ENCODE measurements at places on chromosomes 7 and 10.

DNA sequence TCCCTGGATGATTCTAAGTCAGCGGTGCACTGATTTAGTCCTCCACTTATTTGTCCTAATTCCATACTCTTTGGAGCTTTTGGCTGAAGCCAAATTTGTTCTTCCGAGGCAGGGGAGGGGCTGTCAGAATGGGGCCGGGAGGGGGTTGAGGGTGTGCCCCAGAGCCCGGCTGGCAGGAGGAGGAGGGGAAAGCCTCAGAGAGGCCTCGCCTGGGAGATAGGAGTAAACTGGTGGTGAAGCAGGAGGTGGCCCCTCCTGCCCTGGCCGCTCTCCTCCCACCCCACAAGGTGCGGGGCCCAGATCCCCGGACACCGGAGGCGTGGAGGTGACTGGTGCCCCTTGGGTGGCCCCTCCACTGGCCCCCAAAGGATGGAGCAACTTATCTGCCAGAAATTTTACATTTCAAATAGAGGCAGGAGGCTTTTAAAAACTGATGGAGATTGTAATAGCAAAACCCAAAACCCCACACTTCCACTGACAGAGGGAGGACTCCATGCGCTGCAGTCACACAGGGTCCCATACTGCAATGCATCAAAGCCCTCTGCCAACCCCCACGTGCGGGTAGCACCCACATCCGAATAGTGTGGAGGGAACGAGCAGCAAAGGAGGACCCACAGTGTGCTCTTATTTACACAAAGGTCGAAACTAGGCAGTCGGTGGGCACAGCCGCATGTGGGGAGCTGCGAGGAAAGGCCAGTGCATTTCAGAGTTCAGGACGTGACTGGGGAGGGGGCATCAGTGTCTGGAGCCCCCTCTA lies 61.9 kb downstream of the CAMK2B start:
- no peak for DNase-seq

DNA sequence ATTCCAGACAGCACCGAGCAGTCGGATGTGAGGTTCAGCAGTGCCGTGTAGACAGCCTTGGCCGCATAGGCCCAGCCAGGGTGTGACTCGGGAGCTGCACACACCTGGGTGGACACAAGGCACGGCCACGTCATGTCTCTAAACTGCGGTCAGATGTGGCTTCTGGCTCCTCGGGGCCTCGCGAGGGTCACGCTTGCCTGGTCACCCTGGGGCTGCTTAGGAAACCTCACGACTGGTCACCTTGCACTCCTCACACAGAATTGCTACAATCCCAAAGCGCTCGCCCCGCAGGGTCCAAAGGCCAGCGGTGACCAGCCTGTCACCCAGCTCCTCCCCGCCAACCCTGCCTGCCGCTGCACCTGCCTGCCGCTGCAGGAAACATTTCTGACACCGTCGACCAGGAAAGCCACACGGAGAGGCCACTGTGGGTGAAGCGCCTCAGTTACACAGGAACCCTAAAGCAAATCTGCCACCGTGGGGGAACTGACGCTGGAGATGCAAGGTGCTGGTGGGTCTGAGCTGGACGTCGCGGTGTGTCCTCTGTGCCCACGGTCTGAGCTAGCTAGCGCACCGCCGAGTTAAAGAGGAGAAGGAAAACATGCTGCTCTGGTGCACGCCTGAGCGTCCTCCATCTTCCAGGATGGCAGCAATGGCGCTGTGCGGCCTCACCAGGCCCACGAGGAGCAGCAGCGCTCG lies 5.0 kb downstream of the GPER1 start:
- no peak for DNase-seq

- DNase-seq, result no peak
Measured at GRCh38 chr10:113493882-113494301, 59.0 kb upstream of the HABP2 start.

GRCh38 chr7:95545007-95545615 lies 51.2 kb downstream of the PDK4 start:
- DNase-seq, result no peak

DNA sequence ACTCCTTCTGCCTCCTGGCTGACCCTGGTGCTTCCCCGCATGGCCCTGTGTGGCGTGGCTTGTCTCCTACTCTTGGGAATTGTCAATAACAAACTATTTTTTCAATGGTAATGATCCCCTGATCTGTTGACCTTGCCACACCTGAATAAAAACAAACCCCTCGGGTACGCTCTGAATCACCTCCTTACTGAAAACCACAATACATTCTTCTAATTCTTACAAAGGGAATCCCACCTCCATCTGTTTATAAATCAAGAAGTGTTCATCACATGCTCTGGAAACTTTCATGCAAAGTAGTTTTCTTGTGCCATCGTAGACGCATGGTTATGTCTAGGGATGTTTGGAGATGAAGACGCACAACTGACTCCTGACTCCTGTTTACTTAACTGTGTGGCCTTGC lies 245.8 kb downstream of the FRMD4A start:
- DNase-seq, result no peak

DNA sequence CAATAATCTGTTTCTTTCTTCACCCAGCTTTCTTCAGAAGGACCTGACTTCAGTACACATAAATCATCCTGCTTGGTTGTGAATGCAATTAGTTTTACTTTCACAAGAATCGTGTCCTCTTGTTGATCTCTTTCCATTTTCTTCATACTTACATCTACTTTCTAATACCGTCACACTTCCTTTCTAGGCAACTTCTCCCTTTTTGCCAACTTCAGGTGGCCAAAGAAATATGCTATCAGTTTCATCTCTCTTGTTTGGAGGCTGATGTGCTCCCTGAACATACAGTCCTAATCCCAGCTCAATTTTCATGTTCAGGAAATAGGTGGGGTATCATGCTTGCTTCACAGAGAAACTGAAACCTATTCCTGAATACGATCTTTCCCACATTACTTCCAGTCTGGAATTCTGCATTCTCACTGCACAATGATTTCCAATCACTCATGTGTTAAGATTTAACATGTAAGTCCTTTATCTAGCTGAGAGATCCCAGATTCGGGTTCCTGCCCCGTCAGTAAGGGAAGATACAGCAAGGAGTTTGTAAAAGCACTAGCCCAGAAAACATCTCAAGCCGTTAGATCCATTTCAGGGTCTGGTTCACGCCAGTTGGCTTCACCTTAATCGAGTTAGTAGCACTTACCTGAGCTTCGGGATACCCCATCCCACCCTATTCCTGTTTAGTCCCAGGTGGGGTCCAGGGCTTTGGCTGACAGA lies 994 bp downstream of the SLC25A28 start:
- DNase-seq, result no peak

DNA sequence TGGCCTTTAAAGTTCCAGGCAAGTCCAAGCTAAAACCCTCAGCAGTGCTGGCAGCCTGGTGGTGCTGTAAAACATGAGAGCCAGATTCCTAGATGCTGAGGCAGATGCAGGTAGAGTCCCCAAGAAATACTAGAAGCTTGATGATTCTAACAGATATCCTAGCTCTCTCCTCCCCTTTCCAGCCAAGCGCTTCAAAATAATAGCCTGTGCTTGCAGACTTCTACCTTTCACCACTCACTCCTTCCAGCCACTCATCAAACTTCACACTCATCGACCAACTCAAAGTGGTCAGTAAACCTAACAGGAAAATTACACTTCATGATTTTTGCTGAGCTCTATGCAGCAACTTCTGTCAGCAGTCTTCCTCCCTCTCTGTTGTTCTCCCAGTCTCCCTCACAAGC lies 50.2 kb downstream of the LMBR1 start:
- DNase-seq, result no peak
